Fibroblast of skin of abdomen (primary cell): ENCODE measurements at places on chromosomes 5 and 9.

- no peak for DNase-seq
These were observed 7.4 kb downstream of the C5orf46 start for GRCh38 chr5:147898875-147899401.

- no peak for DNase-seq
These were observed 99.4 kb downstream of the CSNK1G3 start for GRCh38 chr5:123611406-123611709.

GRCh38 chr5:157924931-157925729 lies 66.2 kb upstream of the CLINT1 start:
- no peak for DNase-seq

DNA sequence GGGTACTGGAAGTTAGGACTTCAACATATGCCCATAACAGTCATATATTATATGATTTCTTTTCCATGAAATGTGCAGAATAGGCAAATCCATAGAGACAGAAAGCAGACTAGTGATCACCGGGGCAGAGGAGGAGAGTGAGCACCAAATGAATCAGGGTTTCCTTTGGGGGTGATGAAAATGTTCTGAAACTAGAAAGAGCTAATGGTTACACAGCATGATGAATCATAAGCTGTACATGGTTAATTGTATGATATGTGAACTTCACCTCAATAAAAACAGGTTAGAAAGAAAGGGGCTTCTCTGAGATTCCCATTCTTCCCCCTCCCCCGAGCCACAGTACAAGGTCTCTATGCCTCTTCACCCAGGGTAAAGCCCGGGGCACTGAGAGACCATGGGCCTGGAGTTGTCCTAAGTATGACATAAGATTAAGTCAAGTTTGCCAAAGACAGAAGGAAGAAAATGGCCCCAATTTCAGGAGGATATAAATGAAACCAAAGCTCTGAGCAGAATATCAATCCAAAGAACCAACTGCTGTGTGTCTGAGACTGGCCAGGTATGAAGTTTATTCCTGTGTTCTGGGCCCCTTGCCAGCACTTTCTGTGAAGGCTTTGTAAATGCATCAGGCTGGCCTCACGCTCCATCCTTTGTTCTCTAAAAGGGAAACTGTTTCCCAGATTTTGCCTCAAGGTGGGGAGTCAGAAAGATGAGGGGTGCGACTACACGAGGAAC lies 243.8 kb downstream of the CDK5RAP2 start:
- peak; percentile 62 for DNase-seq

GRCh38 chr9:36748322-36748899 lies 175.7 kb downstream of the MELK start:
- DNase-seq = peak; percentile 43
